Spinal cord (tissue), 10 donors: ENCODE measurements at places on chromosomes 7 and 10. TPM values are rescaled to one million over a fixed set of nuclear protein-coding genes. Genes with fewer than 3 reads are reported as not detected.

DNA sequence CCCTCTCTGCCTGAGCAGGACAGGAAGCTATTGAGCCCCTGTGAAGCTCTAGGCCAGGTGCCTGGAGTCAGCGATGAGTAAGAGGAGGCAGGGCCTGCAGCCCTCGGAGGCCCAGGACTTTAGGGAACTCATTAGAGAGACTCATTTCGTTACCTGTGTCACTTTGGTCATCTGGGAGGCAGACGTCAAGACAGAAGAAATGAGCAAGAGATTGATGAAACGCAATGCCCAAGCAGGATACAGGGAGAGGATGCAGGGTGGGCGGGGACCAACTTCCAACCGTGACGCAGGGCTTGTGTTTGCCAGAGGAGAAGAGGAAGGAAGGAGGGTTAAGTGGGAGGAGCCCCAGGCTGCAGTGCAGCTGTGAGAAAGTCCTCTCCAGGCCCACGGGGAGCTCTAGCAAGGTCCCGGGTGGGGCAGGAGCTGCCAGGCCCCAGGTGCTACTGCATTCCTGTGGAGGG, 26.4 kb upstream of the GNA12 start:
- DNase-seq: no peak

GRCh38 chr7:37450035-37450434, 1.4 kb upstream of the ELMO1 start:
- DNase-seq: no peak

DNA sequence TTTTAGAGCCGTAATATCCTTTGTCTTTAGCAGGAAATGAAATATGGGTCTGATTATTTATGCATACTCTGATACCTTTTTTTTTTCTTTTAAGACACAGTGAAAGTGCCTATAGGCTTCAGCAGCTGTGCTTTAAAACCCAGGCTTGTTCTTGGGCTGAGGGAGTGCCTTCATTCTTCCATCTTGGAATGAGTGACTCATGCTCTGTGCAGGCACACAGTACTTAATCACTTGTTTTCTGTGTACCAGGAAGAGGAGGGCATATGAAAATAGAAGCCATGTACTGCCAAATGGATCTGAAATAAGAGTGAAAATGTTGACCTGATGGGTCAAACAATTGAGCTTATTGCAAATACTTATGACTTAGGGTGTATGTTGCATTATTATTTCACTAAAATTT, 12.0 kb downstream of the INPP5F start:
- DNase-seq: no peak

DNA sequence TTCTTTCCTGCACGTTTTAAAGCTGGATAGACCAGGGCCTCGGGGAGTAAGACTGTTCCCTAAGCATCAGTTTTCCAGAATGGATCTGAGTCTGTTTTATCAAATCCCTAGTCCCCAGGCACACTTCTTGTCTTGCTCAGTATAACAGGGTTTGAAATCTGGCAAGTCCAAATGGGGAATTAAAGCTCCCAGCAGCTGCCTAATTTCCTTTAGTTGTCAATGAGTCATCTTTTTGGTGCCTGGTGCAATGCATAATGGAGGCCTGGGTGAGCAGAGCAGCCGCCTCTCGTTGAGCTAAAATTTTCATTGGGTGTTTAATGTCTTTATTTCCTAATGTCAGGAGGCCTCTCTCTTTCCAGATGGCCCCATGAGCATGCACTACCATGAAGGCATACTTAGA, 87.9 kb downstream of the STRA8 start:
- DNase-seq: no peak

DNA sequence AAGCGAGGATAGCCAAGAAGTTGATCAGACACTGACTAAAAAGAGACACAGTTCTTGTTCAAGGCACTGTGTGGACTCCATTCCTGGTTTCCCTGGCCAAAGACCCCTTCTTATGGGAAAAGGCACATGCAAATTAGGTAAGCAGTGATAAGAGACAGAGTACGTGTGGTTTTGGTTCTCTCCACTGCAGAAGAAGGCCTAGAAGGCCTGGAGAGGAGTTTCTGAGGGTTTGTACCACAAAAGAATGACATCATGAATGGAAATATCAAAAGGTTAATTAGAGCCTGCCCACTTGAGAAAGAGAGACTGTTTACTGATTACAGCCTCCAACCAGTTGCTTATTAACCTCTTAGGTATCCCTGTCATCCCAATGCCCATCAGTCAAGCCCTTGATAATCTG, 137.5 kb downstream of the ZNF365 start:
- DNase-seq: no peak

- DNase-seq: no peak
Observed at GRCh38 chr10:72948762-72949161, 5.8 kb downstream of the PLA2G12B start.

- DNase-seq: no peak
Observed at GRCh38 chr7:99255463-99255862, 17.2 kb upstream of the MYH16 start.

DNA sequence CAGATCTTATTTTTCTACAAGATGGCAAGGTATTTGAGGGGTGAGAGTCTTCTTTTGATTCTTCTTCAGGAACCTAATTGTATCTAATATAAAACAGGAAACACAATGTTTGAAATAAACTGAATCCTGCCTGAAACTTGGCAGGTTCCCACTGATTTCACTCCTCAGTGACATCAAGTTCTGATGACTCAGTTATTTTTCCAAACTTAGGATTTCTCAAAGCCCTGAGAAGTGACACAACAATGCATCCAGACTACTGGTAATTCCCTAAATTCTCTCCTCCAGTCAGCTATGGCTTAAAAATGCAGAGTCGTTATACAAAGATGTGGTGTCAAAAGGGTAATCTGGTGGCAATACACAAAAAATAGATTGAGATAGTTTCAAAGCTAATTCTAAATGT, 80.9 kb downstream of the ABLIM1 start:
- no peak for DNase-seq

DNA sequence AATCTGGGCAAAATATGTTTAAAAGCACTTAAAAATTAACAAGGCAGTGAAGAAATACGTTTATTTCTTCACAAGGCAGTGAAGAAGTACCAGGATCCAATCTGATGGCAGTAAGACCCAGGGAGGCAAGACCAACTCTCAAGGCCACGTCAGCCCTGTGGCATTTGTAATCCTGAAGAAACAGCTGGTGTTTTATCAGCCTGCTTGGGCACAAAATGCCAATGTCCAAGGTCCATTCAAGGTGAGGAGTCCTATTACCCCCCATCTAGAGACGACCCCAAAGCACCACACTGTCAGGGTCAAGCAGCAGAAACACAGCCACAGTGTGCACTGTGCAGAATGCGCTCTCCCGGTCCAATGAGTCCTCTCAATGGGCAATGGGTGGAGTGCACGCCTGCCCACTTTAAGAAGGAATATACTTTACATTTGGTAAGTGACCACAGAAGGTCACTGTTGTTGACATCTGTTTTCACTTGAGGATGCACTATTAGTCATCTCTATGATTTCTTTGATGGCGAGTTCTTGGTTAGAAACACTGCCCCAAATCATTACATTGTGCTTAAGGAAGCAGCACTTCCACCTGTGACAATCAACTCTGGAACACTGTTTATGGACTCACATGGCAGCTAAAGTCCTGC, 12.8 kb downstream of the CPXM2 start:
- DNase-seq: no peak

DNA sequence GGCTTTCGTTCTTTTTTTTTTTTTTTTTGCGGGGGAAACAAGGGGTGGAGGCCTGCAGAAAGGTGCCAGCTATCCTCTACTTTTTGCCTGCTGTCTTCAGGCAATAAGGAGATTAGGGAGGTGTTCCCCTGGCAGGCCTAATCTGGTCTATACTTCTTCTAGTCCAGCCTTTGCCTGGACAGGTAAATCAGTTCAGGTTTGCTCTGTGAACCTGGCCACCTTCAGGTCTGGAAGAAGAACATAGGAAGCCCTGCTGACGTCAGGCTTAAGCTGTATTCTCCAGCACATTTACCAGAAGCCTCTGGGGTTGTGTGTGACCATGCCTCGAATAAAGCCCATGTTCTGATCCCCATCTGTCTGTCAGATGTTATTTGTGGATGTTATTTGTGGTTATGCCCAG, 115.4 kb downstream of the SDK1 start:
- no peak for DNase-seq

DNA sequence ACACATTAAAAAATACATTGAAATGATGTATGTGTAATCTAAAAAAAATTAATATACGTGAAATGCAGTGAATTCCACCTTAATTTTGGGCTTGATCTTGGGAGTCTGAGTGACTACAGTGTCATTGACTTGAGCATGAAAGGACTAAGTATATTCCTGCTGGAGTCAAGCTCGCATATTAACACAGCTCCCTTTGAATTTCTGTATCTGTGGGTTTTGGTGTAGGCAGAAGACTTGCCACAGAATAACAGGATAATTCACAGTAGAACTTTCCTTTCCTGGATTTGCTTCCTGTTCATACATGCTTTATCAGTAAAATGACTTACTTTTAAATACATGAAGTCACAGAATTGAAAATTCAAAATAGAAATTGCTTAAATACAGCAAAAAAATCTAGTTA, 55.3 kb downstream of the PPP1R9A start:
- peak; percentile 1 for DNase-seq

DNA sequence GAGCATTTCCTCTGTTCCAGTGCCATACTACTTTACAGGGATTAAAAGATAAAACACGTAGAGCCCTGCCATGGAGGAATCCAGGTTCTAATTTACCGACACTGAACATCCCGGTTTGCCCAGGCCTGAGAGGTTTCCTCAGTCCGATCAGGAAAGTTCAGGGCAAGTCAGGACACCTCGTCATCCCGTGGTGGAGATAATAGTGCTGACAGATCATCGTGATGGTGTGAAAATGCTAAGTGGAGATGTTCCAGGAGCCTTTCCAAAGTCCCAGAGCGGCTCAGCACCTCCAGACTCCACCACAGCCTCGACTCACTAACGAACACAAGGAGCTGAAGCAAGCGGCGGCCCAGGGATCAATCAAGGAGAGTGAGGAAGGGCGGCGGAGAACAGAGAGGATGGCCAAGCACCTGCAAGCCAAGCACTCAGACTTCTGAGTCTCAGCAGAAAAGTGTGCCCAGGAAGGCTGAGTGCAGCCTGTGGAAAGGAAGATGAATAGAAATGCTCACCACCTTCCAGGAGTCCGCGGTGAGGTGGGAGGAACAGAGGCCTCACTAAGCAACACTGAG, 103.7 kb upstream of the VWC2 start:
- DNase-seq: no peak

DNA sequence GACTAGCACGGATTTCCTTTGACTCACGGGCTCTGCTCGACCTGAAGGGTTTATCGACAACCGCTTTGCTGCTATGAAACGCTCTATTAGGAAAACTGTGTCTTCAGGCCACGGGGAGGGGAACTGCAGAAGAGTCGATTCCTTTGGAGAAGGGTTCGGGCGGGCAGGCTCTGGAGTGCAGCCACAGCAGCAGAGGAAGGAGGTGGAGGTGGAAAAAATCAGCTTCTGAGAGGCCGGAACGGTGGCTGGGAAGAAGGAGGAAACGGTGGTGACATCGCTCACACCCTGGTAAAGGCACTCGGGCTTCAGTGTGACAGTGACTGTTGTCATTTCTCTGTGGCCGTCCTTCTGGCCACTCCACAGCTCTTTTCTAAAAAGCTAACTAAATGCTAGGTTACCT, 64.6 kb upstream of the MGMT start:
- DNase-seq: no peak

DNA sequence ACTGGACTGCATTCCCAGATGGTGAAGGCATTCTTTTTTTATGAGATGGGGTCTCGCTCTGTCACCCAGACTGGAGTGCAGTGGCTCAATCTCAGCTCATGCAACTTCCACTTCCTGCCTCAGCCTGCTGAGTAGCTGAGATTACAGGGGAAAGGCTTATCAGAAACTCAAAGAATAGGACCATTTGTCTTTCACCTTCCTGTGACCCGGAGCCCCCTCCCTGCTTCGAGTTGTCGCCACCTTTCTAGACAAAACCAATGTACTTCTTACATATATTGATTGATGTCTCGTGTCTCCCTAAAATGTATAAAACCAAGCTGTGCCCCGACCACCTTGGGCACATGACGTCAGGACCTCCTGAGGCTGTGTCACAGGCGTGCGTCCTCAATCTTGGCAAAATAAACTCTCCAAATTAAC, 1.8 kb upstream of the METTL27 start:
- DNase-seq: no peak

DNA sequence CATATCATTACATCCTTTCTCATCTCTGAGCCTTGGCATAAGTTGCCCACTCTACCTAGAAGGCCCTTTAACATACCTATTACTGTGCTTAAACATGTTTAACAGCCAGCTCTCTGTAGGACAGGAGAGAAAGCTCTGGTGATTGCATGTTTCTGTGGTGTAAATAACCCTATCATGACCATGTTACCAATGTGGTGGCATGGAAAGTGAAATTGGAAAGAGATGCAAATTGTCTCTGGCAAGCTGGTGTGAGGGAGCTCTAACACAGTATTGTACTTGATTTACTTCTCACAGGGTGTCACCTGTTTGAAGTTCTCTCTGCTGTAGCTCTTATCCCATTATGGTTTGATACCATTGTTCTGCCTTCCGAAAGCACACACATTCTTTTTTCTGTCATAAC, 231.8 kb upstream of the DKK1 start:
- no peak for DNase-seq

DNA sequence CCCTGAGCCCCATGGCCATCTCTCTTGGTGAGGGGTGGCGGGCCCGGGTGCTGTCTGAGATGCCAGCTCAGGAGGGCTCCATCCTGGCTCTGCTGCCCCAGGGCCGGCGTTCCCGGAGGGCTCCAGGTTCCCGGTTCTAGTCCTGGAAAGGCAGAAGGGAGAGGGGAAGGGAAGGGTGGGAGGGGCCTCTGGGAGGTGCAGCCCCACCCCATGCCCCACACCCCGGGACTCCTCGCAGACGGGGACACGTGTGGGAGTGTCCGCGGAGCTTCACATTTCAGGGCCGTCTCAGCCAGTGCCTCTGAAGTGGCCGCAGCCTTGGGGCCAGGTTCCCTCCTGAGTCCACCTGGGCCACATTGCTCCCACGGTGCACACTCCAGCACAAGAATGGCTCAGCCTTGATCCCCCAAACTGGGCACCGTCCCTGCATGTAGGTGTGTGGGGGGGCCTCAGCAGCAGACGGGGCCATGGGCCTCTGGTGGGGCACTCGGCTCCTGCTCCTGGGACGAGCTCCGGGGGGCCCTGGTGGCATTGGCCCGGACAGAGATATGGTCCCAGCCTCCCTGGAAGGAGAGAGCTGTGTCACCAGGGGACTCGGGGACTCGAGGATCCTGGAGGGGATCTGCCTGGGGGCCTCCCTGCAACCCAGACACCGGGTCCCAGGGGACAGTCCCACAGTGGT, 5.8 kb downstream of the BHLHA15 start:
- no peak for DNase-seq

DNA sequence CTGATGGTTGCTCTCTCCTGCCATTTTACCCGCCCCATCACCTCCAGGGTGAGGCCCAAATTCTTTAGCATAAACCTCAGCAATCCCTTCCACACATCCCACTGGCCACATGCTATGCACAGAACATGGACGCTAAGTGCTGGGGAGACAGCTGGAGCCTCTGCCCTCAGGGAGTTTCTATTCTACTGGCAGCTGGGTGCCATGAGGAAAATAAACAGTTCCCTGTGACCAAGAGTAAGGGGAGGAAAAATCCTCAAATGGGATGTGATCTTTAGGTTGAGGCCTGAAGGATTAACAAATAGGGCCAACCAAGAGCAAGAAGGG, 1.2 kb downstream of the PARP12 start:
- DNase-seq: no peak

GRCh38 chr7:105295596-105296352, 92.9 kb downstream of the SRPK2 start:
- no peak for DNase-seq

The PON1 gene
- 0.61 TPM for total RNA-seq

The SPDYE2 gene
- total RNA-seq: not detected

The PTN gene
- 566 TPM for total RNA-seq

The HOXA5 gene
- 20.6 TPM for total RNA-seq

The LIPK gene
- not detected for total RNA-seq
